ENCODE measurements at places on chromosomes 16 and 17. TPM values are rescaled to one million over a fixed set of nuclear protein-coding genes. Genes with fewer than 3 reads are reported as not detected.

Gene CCDC200
- not detected for total RNA-seq

Gene TMEM220
- 4.1 TPM for total RNA-seq

Gene TSNAXIP1
- total RNA-seq = 5.4 TPM

Gene MMP15
- 20.7 TPM for total RNA-seq

Gene CMTM4
- 89.0 TPM for total RNA-seq

Gene HNF1B
- total RNA-seq = 51.6 TPM

Gene B4GALNT2
- total RNA-seq = 1.5 TPM

Gene KRT31
- 0.47 TPM for total RNA-seq

Gene HSD11B2
- total RNA-seq = 198 TPM

Gene FOXN1
- 0.23 TPM for total RNA-seq

Gene TP53TG3B
- not detected for total RNA-seq

Gene C16orf92
- not detected for total RNA-seq

Gene CACNA1H
- total RNA-seq = 32.3 TPM

Gene UTS2R
- total RNA-seq = 0.29 TPM

Gene NOXO1
- total RNA-seq = 0.47 TPM

Gene KCNJ16
- 124 TPM for total RNA-seq

Gene SUMO2
- 209 TPM for total RNA-seq

Gene PITPNM3
- 11.7 TPM for total RNA-seq

Gene USP43
- total RNA-seq = 5.3 TPM

Gene KRT15
- 1.1 TPM for total RNA-seq

Gene ASPHD1
- 1.3 TPM for total RNA-seq

Gene GPRC5B
- total RNA-seq = 109 TPM

Gene TVP23A
- total RNA-seq = 6.2 TPM

Gene PARD6A
- total RNA-seq = 3.9 TPM

Gene DNAI2
- not detected for total RNA-seq

Gene MYH3
- 802 TPM for total RNA-seq

Gene NPIPB9
- total RNA-seq = 2.9 TPM

Gene ADAD2
- total RNA-seq = 0.18 TPM

Gene KRT20
- total RNA-seq = 0.23 TPM

Gene SLFN13
- 9.8 TPM for total RNA-seq

Gene ZFHX3
- 20.3 TPM for total RNA-seq

Gene MRC2
- 164 TPM for total RNA-seq

Gene KIF2B
- total RNA-seq = not detected

Gene MYOCD
- total RNA-seq = 4.9 TPM

Gene OR1F1
- total RNA-seq = not detected

Gene HAGHL
- 4.5 TPM for total RNA-seq

Gene ZNF423
- total RNA-seq = 31.5 TPM

Gene GPRC5C
- total RNA-seq = 231 TPM

Gene LRRC37A
- 3.0 TPM for total RNA-seq

Gene OMG
- total RNA-seq = not detected

Gene IRF8
- 17.5 TPM for total RNA-seq

Gene PIK3R5
- 5.4 TPM for total RNA-seq

Gene NGFR
- 12.1 TPM for total RNA-seq

Gene CD300H
- not detected for total RNA-seq

Gene DHRS7C
- 25.3 TPM for total RNA-seq

Gene TBC1D3B
- 4.0 TPM for total RNA-seq
